ENCODE measurements at places on chromosomes 2 and 18. TPM values are rescaled to one million over a fixed set of nuclear protein-coding genes. Genes with fewer than 3 reads are reported as not detected.

PLA2R1 gene
- 18.4 TPM for polyA plus RNA-seq

RPIA gene
- 28.3 TPM for polyA plus RNA-seq

DNA sequence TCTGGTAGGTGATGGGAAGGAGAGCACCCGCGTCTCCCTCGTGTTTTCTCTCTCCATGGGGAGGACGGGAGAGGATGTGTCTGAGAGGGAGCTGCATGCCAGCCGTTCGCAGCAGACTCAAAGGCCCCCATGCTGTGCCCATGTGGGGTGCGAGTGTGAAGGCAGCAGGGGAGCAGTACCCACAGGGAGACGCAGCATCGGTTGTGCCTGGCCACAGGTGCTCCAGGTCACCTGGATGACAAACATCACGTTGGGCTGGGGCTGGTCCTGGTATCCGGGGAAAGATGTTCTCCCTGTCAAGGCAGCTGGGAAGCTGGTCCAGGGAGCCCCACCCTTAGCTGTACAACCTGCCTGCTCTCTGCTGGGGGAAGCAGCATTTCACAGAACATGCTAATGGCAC is 119.5 kb upstream of the SALL3 start:
- H3K27ac ChIP-seq, result no peak overlapping the region
- H3K4me3 ChIP-seq, result no peak overlapping the region
- H3K27me3 ChIP-seq, result peaks cover 3% of the 10 kb centered on the region
- no peaks in the 10 kb centered on the region for H3K36me3 ChIP-seq
- no peaks in the 10 kb centered on the region for H3K4me1 ChIP-seq
- DNase-seq, result no peak

DNA sequence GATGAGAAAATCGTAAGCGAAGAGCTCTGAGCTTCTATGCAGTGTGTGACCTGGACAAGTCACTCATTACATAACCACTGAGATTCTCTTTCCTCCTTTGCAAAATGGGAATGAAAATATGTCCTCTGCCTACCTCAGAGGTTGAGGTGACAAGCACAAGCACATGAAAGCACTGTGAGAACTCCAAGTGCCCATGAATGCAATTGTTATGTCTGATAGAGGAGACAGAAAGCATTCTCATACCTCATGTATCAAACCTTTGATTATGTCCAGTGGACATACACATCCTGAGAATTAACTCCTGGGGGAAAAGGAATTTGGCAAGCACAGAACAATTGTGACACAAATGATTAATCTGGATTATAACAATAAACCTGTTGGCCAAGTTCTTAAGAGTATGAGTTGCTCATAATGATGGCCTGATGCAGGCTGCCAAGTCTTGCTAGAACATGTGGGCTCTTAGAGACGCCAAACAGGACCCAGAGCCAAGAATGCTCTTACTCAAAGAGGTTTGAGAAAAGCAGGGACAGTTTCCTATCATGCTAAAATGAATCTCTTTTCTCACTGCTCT is 8.5 kb upstream of the RMDN2 start:
- no peaks in the 10 kb centered on the region for H3K36me3 ChIP-seq
- H3K4me1 ChIP-seq, result peaks cover 25% of the 10 kb centered on the region
- no peak overlapping the region for H3K4me3 ChIP-seq
- DNase-seq, result no peak
- H3K27me3 ChIP-seq, result no peaks in the 10 kb centered on the region
- H3K27ac ChIP-seq, result no peak overlapping the region

DNA sequence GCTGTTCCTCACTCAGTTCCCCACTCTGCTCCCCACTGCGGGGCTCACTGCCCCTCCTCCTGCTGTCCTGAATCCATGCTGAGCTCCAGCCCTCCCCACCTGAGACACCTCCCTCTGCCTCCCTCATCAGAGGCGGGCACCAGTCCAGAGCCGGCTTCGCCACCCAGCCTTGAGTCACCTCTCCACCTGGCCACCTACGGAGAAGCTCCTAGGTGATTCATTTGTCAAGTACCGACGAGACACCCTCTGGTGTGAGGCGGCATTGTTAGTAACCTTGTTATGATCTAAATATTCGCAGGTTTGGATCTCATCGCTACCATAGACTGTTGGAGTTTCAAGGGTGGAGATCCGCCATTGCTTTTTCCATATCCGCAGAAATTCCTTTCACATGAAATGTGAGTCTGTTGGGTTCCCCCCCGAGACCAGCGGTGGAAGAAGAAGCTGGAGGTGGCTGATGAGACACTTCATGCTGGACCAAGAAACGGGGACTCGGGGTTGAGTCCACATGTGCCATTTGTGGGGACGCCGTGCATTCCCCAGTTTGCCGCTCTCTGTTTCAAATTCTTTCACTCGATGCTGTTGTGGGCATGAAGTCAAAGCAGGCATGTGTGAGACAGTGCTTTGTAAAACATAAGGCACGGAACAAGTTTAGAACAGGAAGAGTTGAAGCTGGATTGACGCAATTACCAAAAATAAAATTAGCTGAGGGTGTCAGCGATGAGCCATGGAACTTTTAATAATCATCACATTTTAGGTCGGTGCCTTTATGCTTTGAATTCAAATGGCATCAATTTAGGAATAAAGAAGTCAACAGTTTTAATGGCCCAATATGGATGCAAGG is 259.8 kb upstream of the HDAC4 start:
- peaks cover 21% of the 10 kb centered on the region for H3K27me3 ChIP-seq
- no peaks in the 10 kb centered on the region for H3K36me3 ChIP-seq

DNA sequence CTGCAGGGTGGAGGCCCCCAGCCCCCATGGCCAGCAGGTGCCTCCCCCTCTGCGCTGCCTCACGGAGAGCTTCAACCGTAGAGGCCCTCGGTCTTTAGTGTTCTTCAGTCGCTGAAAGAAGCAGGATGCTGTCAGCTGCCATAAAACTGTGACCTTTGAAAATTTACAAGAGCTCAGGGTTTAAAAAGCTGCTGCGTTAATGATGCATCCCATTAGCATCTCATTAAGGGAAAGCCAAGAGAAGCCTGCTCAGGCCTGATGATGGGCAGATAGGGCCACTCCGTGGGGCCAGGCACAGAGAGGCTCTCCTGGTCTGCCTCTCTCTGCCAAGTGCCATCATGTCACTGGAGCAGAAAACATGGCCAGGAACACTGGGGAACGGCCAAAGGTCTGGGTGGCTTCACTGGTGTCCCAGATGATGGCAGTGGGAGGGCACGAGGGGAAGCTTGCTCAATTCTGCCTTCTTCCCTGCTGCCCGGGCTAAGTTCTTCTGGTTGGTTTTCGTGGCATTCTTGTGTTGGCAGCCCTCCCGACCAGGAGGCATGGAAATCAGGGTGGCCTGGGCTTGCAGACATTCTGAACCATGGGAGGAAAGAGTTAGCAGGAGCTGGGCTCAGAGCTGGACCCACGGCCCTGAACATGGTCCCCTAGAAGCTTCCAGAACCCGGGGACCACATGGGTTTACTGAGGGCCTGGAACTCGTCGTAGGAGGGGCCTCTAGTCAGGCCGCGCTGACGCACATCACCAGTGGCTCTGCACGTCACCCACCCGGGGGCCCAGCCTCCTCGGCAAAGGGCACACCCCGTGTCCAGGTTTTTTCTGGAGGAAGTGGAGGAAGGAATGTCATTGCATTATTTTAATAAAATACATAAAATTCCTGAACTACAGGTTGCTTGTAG is 250.7 kb downstream of the KLHL29 start:
- no peaks in the 10 kb centered on the region for H3K27me3 ChIP-seq
- H3K27ac ChIP-seq, result no peak overlapping the region
- no peak for DNase-seq
- no peaks in the 10 kb centered on the region for H3K36me3 ChIP-seq

- H3K27me3 ChIP-seq, result no peaks in the 10 kb centered on the region
- peak within 1 kb of the TSS; percentile 81 for H3K4me3 ChIP-seq
- no peaks in the 10 kb centered on the region for H3K36me3 ChIP-seq
These were observed at the start of gene PLA2R1 for GRCh38 chr2:160062292-160063005. Gene PLA2R1 (minus strand): TSS chr2:160062615. CDS start chr2:160062403, 212 bp downstream.

- no peak overlapping the region for H3K4me3 ChIP-seq
- no peaks in the 10 kb centered on the region for H3K4me1 ChIP-seq
- no peak for DNase-seq
- peaks cover 5% of the 10 kb centered on the region for H3K27me3 ChIP-seq
- no peak overlapping the region for H3K27ac ChIP-seq
These were observed 34.4 kb downstream of the LHCGR start for GRCh38 chr2:48721158-48721557.

MEP1B gene
- polyA plus RNA-seq, result 0.45 TPM

DNA sequence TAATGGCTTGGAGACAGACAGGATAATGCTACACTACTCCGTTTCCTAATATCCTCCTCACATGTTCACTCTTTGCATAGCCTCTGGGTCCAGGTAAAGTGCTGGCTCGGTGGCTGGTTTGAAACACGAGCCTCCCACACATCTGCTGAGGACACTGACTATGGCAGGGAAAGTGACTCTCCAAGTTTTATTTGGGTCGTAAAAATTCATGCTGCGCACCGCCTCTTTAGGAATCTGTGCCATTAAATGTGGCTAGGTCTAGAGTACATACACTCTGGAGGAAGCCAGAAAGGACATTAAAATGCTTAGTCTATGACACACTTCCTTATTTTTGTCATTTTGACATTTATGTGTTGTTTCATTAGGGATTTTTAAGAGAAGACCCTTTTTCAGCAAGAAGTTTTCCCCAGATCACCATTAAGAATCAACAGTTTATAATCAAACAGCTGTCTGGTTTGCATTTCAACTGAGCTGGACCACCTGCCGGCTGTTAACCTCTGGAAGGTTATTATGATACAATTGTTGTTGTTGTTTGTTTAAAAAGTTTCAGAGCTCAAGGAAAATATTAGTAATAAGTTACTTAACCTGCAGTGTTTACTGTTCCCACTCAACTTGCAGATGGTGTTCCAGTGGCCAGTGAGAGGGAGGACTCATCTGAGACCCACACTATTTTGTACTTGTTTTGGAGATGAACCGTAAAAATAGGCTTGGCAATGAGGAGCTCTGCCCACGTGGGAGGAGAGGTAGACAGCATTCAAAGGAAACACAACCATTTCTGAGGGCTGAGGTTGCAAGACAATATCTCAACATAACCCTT is 443.3 kb upstream of the MEIS1 start:
- DNase-seq, result peak; percentile 18

- no peaks in the 10 kb centered on the region for H3K4me1 ChIP-seq
- no peaks in the 10 kb centered on the region for H3K27me3 ChIP-seq
- no peak overlapping the region for H3K4me3 ChIP-seq
- no peak overlapping the region for H3K27ac ChIP-seq
- H3K36me3 ChIP-seq, result no peaks in the 10 kb centered on the region
- no peak for DNase-seq
These were observed 243.9 kb downstream of the GCA start for GRCh38 chr2:162587674-162588305.

AGXT gene
- 0.66 TPM for polyA plus RNA-seq

DNA sequence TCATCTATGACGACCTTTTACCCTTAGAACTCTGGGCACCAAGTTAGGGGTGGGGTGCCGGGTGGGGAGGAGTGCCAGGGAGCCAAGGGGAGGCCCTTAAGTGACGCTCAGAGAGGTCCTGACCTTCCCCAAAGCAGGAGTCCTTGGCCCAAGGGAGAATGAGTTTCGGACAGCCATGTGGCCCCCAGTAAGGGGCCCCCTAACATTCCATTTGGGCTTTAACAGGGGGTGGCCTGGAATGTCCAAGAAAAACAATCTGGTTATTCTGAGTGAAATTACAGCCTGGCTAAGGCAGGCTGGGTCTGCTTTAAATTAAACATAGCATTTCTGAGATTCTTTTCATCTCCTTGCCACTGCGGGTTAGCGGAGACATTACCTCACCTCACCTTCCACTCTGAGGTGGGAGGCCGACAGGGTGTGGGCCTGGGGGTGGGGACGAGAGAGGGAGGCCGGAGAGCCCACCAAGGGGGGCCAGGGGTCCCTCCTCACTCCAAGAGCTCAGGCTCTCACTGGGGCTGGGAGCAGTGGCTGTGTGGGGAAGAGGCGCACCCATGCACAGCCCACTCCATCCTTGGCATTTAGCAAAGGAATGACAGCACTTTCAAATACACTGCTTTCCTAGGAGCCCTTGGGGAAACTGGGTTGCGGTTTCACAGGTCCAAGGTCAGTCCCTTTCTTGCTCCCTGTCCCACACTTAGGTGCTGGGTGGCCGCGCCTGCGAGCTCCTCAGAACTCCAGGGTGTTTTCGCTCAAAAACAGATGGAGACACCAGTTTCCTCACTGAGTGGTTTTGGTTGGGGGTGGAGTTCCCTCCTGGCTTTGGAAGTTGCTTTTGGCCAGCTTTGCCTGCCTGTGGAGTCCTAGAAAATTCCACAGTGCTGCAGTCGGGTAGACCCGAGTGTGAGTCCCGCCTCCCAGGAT is 107.4 kb downstream of the POLR1A start:
- no peak for DNase-seq
- no peaks in the 10 kb centered on the region for H3K27me3 ChIP-seq
- H3K36me3 ChIP-seq, result no peaks in the 10 kb centered on the region
- peaks cover 34% of the 10 kb centered on the region for H3K4me1 ChIP-seq

GRCh38 chr2:191866675-191867506 is 20.0 kb upstream of the CAVIN2 start:
- peaks cover 13% of the 10 kb centered on the region for H3K4me1 ChIP-seq
- no peaks in the 10 kb centered on the region for H3K36me3 ChIP-seq
- peak overlapping the region; percentile 75 for H3K27ac ChIP-seq
- peak; percentile 90 for DNase-seq
- H3K4me3 ChIP-seq, result no peak overlapping the region

GRCh38 chr18:73679941-73680712 is 467.5 kb downstream of the FBXO15 start:
- H3K27ac ChIP-seq, result no peak overlapping the region
- H3K4me1 ChIP-seq, result no peaks in the 10 kb centered on the region
- H3K4me3 ChIP-seq, result no peak overlapping the region
- no peaks in the 10 kb centered on the region for H3K27me3 ChIP-seq
- DNase-seq, result no peak

- DNase-seq, result no peak
- H3K27me3 ChIP-seq, result no peaks in the 10 kb centered on the region
- no peak overlapping the region for H3K27ac ChIP-seq
- H3K4me1 ChIP-seq, result no peaks in the 10 kb centered on the region
- H3K4me3 ChIP-seq, result no peak overlapping the region
These were observed 12.1 kb downstream of the FMNL2 start for GRCh38 chr2:152347076-152347475.

DNA sequence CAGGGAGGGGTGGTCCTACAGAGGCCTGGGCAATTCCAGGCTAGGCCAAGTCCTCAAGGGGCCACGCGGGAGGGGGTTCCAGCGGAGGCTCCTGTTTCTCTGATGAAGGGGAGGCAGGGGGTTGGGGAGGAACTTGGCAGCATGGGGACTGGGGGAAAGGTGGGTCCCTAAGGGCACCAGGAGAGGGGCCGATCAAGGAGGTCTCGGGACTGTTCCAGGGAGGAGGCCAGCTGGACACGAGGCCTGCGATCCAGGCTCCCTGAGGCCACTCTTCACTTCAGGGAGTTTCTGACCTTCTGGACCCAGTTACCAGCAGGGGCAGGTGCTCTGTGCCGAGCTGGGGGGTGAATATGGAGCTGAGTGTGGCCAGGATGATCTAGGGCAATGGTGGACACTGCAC is 71.5 kb downstream of the ASB1 start:
- H3K27ac ChIP-seq, result no peak overlapping the region
- H3K4me3 ChIP-seq, result no peak overlapping the region
- no peaks in the 10 kb centered on the region for H3K27me3 ChIP-seq
- H3K36me3 ChIP-seq, result no peaks in the 10 kb centered on the region
- peaks cover 6% of the 10 kb centered on the region for H3K4me1 ChIP-seq
